ENCODE measurements at places on chromosomes 16 and 17.

DNA sequence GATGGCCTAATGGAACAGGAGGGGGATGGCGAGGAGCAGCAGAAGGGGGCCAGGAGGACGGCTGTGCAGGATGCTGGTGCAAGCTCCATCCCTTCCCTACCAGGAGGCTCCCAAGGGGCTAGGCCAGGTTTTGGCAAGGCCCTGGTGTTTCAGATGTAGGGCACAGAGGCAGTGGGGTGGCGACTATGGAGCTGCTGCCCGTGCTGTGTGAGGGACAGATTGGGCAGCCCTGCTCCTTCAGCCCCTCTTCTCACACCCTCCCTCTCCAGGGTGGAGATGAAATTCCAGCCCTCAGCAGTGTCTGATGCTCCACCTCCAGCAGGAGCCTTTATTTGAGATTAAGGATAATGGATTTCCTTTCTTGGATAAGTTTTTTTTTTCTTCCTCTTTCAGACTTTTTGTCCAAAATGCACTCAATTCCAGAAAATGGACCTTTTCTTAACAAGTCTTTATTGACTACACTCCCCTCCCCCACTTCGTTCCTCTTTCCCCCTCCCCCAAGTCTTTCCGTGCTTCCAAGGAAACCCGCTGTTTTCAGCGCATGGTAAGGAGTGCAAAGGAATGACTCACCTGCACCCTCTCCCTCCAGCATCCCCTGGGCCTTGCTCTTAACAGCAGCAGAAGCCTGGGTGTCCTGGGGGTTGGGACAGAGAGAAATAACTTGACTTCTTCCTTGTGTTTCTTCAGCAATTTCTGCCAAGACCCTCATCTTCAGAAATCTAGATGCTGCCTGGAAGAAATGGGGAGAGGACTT lies 95.2 kb downstream of the CCDC182 start:
- peak; percentile 82 for DNase-seq

DNA sequence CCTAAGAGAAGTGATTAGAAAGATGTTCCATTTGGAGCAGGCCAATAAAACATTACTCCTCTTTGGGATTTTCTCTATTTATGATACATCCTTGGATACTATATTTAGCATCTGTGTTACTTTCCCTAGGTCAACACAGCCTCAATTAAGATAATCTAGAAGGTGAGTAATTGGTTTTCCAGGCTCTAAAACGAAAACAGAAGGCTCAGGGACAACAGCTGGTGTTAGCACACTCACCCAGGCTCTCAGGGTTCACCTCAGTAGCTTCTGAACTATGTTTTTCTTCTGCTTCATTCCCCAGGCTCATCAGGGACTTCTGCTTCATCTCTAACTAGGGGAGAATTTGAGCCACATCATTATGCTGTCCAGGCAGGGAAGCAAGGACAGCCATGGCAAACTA lies 76.6 kb downstream of the ZZEF1 start:
- DNase-seq: no peak

DNA sequence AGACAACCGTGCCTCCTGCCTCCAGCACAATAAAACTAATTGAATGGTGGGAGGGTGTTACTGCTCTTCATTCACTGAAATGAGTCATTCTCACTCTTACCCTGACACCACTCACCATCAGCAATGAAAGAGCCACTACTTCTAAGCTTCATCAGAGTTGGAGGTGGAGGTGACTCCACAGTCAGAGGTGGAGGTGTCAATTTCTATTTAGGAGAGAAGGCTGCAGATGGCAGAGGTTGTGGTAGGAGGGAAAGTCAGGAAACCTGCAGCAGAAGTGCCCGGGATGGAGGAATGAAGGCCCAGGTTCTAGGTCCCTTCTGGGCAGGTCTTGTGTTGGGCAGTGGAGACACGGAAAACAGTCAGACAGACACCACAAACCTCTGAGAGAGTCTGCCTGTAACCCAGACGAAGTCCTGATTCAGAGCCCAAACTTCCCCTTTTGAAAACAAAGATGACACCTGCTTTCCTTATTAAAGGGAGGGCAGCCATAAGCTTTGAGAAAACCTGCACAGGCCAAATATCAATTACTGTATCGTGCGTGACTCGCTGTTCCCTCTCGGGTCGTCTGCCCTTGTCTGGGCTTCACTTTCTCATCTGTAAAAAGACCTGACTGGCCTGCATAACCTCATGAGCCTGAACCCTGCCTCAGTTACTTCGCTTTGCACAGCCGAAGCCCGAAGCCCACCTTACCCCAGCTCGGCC lies 668 bp downstream of the ATPAF2 start:
- no peak for DNase-seq

DNA sequence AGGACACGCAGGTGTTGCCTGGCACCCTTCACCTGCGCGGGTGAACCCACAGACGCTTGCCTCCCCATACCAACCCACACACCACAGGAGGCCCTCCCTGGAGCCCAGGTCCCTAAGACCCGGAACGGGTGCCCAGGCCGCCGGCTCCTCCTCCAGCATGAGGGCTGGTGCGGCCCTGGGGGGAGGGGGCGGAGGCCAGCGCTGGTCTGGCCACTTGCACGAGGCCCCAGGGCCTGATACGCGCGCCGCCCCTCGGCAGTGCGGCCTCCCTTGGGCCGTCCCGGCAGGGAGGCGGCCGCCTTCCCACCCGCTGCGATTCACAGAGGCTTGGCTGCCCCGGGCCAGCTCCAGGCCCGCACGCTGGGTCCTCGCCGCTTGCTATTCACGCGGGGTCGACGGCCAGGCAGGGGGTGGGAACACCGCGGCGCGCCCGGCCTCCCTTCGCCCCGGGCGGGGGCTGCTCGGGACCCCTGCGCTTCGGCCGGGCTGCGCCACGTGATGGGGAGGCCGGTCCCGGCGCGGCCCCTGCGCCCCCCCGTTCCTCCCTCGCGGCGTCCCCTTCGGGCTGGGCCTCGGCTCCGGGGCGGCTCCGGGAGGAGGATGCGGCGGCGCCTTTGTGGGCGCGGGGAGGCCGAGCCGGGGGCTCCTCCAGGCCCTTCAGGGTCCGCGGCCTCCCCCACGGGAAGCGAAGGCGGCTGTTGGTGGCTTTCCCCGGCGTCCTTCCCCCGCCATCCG lies 685 bp downstream of the FASN start:
- no peak for DNase-seq

- no peak for DNase-seq
These were observed 19.2 kb upstream of the ZFHX3 start for GRCh38 chr16:73066927-73067670.

DNA sequence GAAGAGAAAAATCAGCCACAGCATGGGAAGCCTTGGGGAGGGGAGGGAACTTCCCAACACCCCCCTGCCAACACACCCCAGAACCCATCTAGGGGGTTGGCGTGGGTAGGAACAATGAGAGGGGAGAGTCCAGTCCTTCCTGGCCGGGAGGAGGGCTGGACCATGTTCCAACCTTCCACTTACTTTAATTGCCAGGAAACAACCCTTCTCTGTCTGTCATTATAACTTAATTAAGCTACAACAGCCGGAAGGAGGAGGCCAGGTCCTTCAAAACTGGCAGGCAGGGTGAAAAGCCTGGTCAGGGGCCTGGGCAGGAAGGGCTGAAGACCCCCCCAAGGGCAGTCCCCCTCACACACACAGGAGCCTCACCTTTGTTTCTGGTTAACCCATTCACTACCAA lies 447.0 kb downstream of the SOX9 start:
- no peak for DNase-seq

GRCh38 chr16:79318143-79318899 lies 282.2 kb downstream of the MAF start:
- DNase-seq: peak; percentile 53

GRCh38 chr17:61250335-61250890 lies 149.2 kb upstream of the TBX2 start:
- no peak for DNase-seq

DNA sequence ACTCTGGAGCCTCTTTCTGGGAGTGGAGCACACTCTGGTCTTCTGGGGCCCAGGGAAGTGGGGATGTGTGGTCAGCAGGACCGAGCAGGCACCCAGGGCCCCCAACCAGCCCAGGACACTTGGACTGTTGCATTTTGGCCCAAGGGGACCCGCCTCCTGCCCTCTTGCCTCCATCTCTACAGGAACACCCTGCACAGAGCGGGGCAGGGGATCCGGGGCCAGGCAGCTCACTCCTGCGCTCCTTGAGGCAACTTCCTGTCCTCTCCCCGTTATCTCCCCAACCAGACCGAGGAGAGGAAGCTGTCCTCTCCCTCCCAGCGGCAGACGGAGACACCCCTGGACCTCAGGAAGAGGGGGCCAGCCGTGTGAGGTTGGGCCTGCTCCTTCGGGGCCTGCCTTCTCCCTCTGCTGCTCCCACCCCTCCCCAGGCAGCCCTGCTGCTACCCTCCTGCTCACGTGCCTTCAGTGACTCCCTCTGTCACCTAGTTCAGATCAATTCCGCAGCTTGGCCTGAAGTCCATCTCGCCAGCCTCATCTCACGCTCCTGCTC lies 10.0 kb upstream of the ATP2A3 start:
- peak; percentile 29 for DNase-seq

GRCh38 chr17:13635951-13636350 lies 34.2 kb upstream of the HS3ST3A1 start:
- no peak for DNase-seq

GRCh38 chr16:917591-918061 lies 53.2 kb downstream of the LMF1 start:
- no peak for DNase-seq

DNA sequence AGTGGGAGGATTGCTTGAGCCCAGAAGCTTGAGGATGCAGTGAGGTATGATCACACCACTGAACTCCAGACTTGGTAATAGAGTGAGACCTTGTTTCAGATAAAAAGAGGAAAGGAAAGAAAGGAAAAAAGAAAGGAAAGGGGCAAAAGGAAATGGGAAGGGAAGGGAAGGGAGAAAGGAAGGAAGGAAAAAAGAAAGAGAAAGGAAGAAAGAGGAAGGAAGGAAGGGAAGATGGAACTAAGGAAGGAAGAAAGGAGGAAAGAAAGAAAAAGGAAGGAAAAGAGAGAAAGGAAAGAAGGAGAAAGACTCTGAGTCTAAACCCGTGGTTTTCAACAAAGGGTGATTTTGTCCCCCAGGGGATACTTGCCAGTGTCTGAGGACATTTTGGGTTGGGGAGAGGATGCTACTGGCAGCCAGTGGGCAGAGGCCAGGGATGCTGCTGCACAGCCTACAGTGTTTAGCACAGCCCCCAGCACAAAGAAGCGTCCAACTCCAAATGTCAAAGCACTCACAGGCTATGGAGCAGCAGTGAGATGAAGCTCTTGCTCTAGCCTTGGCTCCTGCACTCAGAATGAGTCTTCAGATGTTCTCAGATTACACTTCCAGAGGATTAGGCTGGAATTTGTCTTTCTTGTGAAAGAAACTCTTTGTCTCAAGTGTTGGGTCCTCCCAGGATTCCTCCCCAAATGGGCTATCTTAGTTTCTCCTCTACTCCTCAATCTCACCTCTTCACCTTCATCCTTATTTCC lies 64.2 kb downstream of the BMERB1 start:
- DNase-seq: no peak

- DNase-seq: peak; percentile 71
These were observed 173.4 kb downstream of the RAB11FIP4 start for GRCh38 chr17:31564883-31565301.

GRCh38 chr16:86457501-86458148 lies 52.7 kb upstream of the FOXF1 start:
- DNase-seq: no peak

DNA sequence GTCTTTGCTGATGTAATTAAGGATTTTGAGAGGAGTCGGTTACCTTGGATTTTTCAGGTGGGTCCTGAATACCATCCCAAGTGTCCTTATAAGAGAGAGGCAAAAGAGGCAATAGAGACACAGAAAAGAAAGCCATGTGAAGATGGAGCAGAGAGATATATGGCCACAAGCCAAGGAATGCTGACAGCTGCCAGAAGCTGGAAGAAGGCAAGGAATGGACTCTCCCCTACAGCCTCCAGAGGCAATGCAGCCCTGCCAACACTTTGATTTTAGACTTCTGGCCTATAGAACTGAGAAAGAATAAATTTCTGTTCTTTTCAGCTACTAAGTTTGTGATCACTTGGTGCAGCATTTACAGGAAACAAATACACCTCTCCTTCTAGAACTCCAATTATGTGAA lies 8.2 kb upstream of the RNFT1 start:
- no peak for DNase-seq

DNA sequence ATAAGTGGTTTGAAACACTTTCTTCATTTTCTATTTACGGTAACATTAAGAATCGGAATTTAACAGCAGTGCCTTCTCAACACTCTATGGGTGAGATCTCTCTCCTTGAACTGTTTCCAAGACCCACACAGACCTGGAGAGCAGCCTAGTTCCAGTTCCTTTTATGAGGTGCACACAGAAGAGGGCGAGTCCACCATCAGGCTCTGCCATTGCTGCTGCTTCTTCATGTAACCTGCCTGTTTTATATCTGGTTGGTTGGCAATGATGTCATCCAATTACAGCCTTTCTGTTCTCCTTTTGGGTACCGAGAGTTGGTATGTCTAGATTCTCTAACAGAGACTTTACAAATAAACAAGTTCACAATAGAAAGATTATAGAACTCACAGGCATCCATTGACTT lies 225.7 kb downstream of the UTP18 start:
- no peak for DNase-seq

DNA sequence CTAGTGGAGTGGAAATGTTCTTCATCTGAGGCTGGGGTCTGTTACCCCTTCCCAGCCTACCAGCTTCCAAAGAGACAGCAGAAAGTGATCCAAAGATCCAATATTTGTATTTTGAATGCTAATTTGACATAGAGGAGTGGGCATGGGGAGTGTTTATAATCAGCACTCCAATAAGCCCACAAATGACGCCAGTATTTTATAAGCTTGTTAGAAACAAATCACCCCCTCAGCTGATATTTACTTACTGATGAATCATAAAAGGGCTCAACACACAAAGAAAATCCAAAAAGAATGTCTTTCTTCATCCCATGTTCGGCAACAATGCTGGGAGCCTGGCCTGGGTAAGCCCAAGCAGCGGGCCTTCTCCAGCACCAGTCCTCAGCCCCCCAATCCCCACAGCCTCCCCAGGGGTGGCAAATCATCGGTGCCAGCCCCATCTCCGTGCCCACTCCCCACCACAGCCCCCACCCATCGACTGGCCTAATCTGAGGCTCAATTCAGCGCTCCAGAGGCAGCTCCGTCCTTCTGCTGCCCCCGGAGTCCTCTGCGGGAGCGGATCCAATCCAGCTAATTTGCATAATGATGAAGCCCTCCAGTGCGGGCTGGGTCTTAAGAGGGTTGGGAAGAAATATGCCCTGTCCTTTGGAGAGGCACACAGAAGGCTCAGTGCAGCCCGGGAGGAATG lies 169.5 kb downstream of the C16orf78 start:
- no peak for DNase-seq

GRCh38 chr16:87808108-87808507 lies 42.3 kb upstream of the KLHDC4 start:
- DNase-seq: no peak

GRCh38 chr16:23869052-23869451 lies 33.3 kb downstream of the PRKCB start:
- DNase-seq: no peak

DNA sequence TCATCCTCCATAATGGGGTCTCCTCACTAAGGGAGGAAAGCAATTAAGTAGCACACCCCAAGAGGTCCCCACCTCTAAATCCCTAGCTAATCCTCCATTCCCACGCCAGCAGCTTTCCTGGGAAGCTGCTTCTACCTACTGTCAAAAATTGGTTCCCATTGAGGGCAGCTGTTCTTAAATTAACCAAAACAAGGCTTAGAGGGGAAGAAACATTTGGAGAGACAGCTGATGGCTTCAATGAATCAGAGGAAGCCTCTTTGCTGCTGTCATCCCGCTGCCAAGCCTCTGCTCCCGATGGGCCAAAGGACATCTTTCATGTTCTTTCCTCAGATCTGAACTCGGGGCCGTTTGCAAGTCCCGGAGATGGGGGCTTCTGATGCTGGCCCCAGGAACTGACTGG lies 26.6 kb downstream of the AIPL1 start:
- no peak for DNase-seq

GRCh38 chr17:39738568-39738901 lies 797 bp downstream of the GRB7 start:
- peak; percentile 75 for DNase-seq

- DNase-seq: peak; percentile 28
These were observed 9.4 kb downstream of the THRA start for GRCh38 chr17:40072040-40072734.

All from H9 (cell line).